Stimulated activated CD4-positive, alpha-beta T cell treated with anti-CD3 and anti-CD28 coated beads, Interleukin-4, amount 100 ng/mL, for 4 hours (primary cell): ENCODE measurements at places on chromosomes 7 and 10.

GRCh38 chr7:37942934-37943610, 22.6 kb downstream of the EPDR1 start:
- no peak for DNase-seq

DNA sequence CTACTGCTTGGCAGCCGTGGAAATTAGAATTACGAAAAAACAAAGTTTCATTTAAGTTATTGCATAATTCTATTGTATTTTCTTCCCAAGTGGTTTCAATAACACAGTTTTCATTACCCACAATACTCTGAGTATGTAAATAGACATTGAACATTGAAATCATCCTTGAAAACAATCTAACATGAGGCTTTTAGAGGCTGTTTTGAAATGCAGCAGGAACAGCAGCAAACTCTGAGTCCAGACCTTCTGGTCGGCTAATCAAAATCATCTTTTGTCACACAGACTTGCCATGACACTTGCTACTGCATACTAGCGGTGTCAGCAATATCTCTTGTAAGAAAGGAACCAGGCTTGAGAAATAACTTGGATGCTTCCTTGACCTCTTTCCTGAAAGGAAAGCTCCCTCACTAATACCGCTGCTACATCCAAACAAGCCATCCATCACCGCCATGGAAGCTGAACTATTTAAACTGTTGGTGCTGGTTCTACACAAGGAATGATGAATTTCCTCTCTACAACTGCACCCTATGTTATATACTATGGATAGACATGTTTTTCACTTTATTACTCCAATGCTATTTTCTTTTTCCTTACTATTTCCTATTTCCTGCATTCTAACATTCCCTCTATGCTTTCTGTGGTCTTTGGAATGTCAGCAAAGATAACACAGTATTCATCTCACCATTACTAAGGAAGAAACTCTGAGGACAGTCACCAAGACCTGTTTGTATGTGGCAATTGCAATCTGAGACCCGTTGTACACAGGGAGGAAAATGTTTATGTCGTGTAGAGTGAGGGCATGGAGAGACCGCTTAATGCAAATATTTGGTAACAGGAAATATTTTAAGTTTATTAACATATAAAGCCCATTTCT, 130.8 kb downstream of the ITGA8 start:
- no peak for DNase-seq

DNA sequence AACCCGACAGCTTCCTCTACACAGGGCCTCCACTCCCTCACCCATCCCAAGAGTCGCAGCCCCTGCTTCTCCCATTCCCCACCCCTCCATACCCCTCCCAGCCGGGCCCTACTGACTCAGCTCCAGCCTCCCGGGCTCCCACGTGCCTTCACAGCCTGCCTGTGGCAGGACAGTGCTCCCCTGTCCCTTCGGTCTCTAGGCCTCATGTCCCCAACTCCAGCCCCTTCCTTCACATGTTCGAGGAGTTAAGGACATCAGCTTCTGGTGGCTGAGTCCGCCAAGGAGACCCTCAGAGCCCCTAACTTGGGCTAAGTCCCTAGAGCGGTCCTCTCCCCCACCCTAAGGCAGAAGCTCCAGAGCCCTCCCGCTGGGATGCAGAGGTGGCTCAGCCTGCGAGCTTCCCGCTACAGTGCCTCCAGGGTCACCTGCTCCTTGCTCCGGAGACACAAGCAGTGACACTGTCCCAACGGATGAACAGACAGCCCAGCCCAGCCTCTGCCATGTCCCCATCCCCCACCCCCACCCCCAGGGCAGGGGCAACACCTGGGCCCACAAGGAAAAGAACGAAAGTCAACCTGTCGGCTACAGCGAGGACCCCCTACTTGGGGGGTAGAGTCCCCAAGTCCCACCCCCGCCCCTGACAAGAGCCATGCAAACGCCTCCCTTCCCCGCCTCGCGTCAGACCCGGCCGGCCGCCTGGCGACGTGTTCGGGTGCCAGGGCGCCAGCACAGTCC, 716 bp downstream of the SMARCD3 start:
- no peak for DNase-seq

GRCh38 chr7:138745189-138745588, 44.0 kb upstream of the SVOPL start:
- no peak for DNase-seq

DNA sequence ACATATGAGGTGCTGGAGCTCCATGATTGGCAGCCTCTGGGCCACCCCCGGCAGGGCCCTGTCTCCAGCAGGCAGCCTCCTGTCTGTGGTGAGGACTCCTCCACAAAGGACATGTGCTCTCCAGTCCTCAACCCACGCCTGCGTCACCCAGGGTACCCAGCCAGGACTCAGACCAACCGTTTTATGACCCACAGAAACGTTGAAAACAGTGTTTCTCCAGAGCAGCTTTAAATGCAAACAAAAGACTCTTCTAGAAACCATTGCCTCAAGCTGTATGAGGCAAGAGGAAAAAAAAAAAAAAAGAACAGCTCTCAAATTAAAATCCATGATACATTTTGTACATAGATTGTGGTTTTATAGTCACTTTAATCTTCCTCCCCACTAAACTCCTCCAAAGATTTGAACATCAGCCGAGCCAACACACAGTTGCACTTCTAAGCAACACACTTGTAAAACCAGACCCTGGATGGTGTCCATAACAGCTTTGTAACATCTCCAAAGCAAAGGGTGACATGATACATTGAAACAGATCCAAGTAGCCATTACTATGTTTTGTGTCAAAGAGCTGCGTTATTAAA, 175.0 kb upstream of the LYZL2 start:
- DNase-seq: no peak

- DNase-seq: no peak
These were observed 17.5 kb upstream of the RET start for GRCh38 chr10:43059336-43059720.

DNA sequence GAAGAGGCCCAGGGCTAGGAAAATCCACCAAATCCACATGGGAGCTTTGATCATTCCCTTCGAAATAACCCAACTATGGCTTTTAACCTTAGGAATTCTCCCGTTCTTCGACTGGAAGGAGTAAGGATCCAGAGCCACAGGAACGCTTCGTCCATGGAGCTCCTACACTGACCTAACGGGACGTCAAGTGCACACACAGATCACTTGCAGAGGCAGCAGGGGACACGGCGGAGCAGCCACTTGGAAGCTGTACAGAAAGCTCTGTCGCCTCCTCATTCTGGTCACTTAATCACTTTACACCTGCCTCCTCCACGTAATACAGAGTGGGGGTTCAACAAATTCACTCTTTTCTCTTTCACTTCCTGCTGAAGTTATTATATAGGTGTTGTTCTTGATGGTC, 43.9 kb downstream of the RSU1 start:
- no peak for DNase-seq

DNA sequence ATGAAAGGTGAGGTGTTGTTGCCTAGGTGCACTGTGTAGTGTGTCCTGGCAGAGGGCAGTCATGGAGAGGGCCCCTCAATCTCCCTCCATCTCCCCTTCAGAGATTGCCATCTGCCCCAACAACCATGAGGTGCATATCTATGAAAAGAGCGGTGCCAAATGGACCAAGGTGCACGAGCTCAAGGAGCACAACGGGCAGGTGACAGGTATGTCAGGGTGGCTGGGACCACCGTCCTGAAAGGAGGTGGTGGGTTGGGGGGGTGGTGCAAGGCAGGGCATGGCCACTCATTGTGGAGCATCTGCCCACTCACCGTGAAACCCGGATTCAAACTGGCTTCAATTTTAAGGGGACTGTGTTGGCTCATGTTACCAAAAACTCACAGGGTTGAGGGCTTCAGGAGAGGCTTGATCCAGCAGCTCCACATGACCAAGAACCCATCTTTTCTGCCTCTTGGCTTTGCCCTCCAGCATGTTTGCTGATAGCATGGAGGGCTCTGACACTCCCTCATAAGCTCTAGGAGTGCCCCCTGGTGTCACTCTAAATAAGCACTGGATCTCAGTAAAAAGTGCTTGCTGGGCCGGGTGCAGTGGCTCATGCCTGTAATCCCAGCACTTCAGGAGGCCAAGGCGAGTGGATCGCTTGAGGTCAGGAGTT, 12.2 kb downstream of the ARPC1B start:
- DNase-seq: peak; percentile 30

GRCh38 chr10:96626795-96627194, 40.0 kb upstream of the TM9SF3 start:
- DNase-seq: no peak

DNA sequence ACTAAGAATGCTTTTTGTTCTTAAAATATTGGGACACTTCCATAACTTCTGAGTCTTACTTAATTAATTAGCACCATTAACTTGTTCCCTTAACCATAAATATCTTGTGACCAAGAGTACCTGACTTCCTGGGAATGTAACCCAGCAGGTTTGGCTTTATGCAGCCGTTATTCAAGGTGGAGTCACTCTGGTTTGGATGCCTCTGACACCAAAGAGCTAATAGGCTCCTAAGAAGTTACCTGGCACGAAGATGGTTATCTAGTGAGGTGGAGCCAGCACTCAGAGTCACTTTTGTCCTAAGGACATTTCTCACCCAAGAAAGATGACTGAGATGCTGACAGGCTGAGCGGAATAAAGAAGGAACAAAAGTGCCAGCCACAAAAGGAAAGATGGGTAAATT, 172.3 kb downstream of the C1GALT1 start:
- no peak for DNase-seq

DNA sequence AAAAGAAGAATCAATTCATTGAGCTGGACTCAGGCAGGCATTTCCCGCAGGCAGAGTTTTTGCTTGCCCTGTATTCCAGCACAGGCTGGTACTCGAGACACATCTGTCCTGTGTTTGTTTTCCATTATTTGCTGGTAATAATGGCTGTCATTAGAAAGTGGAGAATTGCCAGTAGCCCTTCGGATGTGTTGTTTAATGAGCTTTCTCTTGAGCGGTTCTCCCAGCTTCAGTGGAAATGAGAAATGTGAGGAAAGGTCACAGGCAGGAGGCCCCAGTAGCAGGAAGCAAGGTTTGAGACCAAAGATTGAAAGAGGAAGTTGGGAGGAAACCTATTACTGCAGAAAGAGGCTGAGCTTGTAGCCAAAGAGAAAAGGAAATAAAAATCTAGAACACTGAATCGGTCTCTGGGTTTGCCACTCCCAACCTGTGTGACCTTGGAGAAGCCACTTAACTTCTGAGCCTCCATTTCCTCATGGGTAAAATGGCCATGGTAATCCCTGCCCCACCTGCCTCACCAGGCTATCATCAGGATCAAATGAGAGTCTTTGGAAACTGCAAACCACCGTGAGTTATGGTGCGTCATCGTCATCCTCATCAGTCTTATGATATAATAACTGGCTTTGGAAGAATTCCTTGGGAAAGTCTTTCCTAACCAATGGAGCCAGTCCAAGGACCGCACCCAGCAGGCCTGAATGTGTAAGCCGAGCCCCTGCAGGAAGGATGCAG, 67.7 kb downstream of the TACR2 start:
- no peak for DNase-seq

GRCh38 chr7:138257459-138258196, 181.4 kb downstream of the AKR1D1 start:
- no peak for DNase-seq

DNA sequence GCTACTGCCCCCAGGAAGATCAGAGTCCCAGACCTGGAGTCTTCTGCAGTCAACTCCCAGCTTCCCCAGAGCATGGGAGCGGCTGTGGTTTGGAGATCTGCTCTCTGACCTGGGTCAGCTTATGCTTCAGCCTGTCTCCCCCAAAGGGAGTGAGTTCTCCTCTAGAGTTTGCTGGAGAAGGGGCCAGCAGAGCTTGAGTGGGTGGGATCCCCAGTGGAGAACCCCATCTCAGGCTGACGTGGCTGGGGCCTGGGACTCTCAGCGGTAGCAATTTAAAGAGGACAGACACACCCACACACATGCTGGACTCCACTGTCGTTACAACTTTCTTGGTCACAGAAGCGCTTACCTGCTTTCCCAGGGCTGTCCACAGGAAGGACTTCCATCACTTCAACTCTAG, 6.3 kb downstream of the UNC5B start:
- DNase-seq: no peak

DNA sequence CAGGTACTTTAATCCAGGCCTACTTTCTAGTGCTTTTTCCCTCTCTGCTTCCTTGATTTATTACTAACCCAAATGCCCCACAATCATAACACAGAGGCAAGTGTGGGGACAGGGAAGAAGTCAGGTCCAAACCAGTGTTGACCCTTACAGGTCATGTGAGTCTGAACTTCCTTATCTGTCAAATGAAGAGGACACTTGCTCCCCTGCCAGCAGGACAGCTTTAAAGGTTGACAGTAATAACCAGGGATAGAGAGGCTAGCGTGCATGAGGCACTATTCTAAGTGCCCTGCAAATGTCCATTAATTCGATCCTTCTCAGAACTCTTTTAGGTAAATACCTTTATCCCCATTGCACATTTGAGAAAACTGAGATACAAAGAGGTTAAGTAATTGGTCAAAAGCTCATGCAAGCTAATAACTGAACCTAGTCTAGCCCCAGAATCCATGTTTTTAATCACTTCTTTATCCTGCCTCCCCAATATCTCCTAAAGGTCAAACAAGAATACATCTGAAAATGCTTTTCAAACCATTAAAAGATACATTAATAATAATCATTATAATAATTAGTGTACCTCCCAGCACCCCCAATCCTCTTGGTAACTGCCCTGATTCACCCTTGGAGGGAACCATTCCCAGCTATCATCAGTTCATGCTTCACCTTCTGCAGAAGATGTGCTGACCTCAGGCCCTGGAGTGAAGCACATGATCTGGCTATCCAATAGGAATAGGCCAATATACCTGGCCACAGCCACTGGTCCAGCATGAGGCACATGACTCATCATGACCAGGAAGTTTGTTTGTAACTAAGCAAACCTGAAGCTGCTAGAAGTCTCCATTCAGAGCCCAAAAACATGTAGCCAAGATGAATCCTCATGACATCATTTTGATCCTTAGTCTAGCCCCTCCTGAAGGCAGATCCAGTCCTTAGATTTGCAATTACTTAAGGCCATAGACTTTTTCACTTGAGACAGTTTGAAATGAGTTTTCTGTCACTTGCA, 40.7 kb downstream of the SGMS1 start:
- no peak for DNase-seq

- DNase-seq: no peak
These were observed 33.4 kb downstream of the LARP4B start for GRCh38 chr10:898141-898540.

DNA sequence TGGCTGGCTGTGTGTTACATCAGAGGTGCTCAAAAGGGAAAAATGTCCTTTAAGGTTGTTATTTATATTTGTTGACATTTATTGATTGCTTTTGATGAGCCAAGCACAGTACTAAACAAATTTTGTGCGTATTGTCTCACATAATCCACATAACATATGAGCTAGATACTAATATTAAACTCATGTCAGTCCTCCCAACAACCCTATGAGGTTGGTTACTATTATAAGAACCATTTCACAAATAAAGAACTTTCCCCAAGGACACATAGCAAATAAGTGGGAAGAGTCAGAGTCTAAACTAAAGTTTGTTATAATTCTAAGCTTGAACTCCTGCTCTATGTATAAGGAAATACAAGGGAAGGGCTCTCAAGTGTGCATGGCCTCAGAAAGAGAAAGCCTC, 35.6 kb upstream of the OTUD1 start:
- DNase-seq: no peak

DNA sequence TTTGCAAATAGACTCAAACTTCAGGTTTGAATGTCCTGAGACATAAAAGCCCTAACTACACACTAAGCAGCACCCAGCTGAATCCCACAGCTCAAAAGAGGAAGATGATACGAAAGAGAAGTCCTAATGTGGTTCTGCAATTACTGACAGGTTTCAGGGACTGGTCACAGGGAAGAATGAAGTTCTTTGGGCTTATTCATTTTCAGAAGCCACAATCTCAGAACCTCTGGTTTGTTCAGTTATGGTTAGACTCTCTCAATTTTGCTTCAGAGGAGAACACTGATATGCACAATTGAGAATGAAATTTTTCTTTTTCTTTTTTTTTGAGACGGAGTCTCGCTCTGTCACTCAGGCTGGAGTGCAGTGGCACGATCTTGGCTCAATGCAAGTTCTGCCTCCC, 94.6 kb upstream of the FAM180A start:
- no peak for DNase-seq
